WERI-Rb-1 (cell line): ENCODE measurements at places on chromosomes 11 and 22.

GRCh38 chr22:47692811-47693210 lies 930.4 kb downstream of the TBC1D22A start:
- DNase-seq: no peak

DNA sequence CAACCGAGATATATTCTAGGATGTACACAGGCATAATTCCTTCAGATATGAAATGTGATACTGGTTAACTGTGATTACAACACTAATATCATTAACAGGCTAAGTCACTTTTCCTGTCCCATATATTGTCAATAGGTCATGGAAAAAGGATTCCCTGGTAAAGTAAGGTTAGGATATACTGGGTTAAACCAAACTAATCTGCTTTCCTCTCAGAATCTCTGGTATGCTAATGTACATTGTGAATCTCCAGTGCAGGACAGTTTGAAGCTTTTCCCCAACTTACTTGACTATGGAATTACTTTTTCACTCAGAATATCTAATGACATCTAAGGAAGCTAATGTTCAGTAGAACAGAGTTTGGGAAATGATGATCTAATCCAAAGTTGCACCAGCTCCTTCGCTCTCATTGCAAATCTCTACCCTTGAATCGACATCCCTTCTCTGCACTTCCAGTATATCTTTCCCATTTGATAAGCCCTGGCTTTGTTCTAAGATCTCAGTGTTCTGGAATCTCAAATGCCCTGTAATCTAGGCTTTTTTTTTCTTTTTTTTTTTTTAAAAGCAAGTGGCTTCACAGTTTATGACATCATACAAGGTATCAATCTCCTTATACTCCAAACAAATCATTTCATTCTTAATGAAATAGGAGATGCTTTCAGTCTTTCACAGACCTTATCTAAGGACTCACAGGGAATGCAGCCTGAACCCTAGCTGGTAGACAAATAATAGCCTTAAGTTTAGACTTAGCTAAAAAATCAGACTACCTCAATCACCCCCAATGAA lies 43.8 kb downstream of the COPB1 start:
- no peak for DNase-seq

GRCh38 chr11:8098361-8098760 lies 17.4 kb downstream of the TUB start:
- DNase-seq: peak; percentile 72

DNA sequence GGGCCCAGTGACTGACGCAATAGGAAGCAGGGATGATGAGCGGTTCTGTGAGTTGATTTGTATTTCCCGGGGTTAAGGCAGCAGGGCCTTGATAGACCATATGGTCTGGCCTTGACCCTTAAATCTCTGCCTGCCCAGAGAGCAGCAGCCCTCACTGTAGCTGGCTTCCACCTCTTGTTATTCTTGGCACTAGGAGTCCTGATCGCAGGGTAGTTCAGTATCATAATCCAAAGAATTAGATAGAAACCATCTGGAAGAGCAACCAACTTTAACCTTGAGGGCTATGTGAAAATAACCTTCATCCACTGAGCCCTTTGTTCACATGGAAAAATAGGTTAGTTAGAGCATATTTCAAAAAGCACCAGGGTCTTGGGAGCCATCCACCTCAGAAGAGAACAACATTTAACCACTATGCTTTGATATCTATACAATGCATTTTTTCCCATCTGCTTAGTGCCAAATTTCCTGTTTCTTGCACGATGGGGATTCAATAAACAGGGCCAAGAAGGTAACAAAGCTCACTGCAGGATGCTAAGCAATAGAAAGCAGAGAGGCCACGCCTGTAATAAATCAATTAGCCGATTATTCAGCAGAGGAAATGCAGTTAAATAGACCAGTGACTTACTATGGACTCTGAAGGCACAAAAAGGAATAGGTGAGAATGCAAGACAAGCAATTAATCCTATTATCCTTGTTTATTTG lies 761.3 kb downstream of the OPCML start:
- DNase-seq: peak; percentile 82

- no peak for DNase-seq
Observed at GRCh38 chr11:134580610-134580975, 168.6 kb upstream of the B3GAT1 start.

DNA sequence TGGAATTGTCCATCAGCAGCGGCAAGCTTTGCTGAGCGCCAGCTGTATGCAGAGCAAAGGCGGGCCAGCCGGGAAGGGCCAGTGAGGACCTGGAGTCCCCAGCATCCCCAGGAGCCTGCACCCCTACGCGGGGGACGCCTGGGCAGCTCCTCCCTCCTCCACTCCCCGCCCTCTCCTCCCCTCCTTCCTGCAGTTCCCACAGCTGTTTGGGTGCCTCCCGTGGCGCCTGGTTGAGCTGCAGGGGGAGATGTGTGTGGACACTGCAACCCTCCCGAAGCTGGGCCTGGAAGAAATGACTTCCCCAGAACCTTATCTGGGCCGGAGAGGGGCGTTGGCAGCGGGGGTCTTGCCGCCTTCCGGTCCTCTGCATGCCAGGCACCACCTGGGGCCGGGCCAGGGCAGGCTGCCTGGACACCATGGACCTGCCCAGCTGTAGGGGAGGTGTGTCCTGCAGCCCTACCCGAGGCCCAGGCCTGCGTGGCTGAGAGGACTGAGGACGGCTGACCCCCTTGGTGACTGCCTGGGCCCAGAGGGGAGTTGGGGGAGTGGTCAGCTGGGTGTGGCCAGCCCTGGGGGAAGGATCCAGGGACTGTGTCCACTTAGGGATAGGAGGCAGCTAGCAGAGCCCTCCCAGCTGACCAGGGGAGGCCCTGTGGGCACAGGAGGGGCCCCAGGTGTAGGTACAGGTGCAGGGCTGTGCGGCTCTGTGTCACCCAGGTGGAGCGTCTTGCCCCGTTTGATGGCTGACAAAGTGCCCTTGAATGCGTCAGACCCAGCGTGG lies 16.8 kb upstream of the MUC6 start:
- DNase-seq: peak; percentile 31

DNA sequence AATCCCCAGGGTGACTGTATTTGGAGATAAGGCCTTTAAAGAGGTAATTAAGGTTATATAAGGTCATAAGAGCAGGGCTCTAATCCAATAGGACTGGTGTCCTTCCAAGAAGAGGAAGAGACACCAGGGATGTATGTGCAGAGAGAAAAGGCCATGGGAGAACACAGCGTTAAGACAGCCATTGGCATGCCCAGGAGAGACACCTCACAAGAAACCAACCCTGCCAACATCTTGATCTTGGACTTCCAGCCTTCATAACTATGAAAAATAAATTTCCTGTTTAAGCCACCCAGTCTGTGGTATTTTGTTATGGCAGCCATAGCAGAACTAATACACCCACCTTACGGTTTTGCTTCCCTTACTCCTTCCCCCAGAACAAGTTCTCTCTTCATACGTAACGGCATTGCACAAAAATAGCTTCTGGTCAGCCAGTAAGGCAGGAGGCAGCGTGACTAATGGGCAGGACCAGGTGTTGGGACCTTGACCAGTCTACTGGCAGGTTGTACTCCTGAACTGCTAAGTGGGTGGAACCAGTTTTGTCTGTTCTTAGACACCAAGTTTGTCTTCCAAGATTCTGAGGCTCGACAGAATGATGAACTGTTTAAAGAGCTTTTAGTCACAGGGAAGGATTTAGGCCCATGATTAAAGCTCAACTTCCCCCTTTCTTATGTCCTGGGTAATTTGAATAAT lies 31.9 kb upstream of the UPB1 start:
- no peak for DNase-seq

DNA sequence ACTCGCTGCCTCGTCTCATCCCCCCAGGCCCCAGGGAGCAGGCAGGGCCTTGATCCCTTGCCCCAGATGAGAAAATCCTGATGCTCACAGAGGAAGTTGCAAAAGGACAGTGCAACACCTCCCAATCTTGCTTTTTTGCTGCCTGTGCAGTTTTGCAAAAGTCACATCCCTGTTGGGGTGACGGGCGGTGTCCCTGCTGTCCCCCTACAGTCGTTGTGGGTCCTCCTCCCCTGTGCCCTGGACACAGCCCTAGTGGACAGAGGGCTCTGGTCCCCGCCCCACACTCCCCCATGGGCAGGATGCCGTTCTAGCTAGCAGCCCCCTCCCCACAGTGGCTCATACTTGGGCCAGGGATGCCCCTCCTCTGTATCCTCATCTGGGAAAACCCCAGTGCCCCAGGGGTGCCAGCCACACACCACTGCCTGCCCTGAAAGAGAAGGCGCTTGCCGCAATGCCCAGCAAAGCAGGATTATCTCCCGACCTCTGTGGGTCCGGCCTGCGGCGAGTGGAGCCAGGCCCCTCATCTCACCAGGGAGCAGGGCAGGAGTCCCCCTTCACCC lies 18.4 kb upstream of the CTSD start:
- DNase-seq: no peak

DNA sequence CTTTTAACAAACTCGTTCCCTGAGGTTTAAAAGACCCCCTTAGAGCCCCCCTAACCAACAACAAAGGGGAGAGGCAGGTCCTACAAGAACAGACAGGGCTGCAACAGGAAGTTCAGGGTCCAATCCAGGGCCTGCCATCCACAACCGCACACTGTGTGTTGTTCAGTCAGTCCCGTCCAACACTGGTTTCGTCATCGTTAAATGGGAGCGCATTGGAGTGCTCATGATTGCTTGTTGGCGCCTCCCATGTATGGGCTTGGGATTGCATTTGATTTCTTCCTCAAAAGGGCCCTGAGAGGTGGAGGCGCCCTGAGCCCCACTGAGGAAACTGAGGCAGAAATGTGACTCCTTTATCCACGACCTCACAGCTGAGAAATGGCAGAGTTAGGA lies 174.1 kb downstream of the MN1 start:
- DNase-seq: no peak

DNA sequence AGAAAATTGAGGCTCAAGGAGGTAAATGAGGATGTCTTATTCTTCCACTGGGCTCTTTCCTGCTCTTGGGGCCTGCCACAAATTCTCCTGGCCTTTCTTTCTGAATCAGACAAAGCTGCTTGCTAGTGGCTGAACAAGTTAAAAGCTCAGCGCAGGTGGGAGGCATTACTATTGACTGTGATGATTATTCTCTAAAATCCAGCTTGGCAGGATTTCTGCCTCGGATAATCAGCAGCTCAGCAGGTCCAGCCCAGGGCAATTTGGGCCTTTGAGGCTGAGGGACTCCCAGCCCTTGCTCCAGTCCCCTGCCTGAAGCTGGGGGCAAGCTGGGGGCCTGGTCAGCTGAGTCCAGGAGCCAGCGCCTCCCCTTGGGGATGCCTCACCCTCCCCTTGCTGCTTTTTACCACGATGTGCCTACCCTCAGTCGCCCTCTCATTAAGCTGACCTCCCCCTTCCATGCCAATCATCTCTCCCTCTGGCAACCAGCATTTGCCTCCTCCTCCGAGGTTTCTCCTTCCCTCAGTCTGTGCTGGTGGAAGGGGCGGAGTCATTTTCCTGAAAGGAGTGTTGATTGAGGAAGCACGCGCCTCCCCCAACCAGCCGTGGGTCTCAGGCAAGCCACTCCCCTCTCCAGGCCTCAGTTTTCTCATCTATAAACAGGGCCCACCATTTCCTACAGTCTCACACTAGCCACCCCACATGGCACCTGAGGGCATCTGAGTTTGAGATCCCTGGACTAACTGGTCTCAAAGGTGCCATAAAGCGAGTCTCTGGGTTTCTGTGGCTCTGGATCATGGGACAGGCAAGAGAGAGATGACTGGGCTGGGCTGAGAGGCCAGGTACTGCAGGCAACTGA lies 60.6 kb upstream of the PRDM11 start:
- peak; percentile 64 for DNase-seq

- DNase-seq: peak; percentile 97
Observed at GRCh38 chr22:20857838-20858614, 585 bp downstream of the PI4KA start.

GRCh38 chr22:25510876-25511275 lies 53.6 kb upstream of the GRK3 start:
- DNase-seq: no peak

GRCh38 chr11:67668192-67668551 lies 6.3 kb downstream of the ALDH3B2 start:
- no peak for DNase-seq

DNA sequence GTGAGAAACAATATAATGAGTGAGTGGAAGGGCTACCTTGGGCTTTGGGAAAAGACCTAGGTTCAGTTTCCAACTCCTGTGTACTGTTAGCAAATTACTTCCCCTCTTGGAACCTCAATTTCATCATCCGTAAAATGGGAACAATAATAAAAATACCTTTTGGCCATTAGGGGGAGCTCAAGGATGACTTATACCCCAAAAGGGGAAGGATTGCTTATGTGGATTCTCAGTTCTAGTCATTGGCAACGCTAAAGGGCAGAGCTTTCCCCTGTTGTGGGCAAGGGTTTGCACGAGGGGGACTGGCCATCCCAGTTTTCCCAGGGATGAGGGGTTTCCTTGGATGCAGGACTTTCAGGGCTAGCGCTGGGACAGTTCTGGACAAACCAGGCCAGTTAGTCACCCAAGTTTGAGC lies 3.1 kb upstream of the COMMD9 start:
- DNase-seq: no peak

- peak; percentile 60 for DNase-seq
Observed at GRCh38 chr11:130314184-130314749, 450 bp downstream of the ZBTB44 start.

- peak; percentile 8 for DNase-seq
Observed at GRCh38 chr11:26522912-26523610, 49.0 kb downstream of the MUC15 start.

DNA sequence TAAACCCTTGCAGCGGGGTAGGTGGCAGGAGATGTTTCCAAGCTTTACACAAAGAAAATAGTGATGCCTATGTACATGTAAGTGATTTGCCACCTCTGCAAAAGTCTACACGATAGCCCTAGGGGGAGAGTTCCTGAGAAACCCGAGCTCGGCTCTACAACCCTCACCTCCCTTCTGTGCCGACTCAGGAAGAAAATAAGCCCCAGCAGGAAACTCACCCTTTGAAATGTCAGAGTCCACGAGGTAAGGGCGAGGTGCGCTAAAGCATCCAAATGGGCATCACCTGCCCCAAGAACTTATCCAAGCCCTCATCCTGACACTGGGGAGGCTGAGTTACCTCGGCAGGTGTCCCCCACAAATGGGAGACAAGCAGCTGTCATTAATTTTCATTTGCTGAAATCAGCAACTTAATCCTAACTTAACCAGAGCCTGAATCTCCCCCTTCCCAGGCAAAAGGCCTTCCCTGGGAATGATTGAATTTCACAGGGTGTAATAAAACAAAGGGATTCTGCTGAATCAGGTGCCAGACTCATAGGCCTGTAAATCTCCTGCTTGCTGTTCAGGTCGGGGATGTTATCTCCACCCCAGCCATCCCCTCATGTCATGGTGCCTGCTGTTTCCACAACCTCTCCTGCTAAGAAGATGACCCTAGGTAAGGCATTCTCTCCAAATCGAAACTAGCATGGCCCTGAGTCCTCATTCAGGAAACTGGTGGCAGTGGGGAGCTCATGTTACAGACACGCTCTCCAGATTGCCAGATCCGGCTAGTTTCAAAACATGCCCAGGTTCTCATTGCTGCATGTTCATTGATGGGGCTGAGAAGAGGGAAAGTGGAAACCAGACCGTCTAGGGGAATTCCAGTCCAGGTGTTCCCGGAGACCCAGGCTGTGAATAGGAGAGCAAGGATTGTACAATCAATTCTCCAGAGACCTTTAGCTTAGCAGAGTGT lies 105.3 kb upstream of the KIRREL3 start:
- DNase-seq: peak; percentile 50

DNA sequence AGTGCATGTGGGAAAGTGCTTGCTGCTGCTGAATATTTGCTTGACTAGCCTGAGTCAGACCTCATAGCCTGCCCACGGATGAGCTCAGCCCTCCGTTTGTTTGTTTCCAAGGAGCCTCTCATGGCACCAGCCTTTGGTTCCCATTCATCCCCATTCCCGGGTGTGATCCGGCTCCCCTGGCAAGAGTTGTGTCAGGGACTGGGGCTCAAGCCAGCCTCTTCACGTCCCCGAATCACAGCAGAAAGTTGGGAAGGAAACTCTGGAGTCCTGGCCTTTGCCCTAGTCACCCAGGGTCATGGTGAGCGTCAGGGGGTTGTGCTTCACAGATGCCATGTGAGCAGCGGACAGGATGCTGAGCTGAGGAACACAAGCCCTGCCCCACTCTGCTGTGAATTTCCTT lies 13.8 kb downstream of the SEC14L3 start:
- no peak for DNase-seq
